Left cardiac atrium (tissue), 4 donors: ENCODE measurements at places on chromosomes 2 and 18.

DNA sequence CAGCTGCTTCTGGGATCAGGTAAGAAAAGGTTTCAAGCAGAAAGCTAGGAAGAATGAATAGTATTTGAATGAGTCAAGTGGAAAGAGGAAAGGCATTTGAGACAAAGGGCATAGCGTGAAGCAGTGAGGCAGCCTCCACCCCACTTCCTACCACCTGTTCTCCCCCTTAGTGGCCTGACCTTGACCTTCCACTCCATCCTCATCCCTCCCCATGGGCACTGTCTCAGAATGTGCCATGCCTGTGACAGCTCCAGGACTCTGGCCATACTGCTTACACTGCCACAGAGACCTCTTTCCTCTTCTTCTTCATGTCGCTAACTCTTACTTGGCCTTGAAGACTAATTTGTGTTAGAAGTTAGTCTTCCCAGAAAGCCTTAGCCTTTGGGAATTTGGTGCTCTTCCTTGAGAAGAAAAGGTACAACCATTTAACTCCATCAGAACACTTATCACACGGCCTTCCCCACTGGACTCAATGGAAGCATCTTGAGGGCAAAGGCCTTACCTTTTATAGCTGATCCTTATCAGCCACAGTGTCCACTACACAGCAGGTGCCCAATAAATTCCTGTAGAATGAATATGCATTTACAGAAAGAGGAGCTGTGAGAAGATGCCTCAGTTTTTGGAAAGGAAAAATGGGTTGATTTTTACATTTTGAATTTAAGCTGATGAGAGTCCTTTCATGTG, 15.2 kb upstream of the NOSTRIN start:
- DNase-seq: no peak

DNA sequence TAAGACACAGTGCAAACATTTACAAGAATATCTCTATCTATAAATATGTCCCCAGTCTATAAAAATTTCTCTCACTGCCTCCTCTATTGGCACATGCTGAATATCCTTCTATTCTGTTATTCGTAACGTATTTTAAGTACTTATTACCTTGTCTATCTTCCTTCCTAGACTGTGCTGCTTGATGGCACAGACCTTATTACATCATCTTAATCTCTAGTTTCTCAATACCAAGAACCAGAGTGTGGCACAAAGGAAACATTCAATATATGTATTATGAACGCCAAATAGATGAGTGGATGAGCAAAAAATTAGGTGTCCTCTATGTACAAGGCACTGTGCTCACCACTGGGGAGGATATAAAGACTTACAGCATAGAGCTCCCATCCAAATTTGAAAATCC, 282.8 kb downstream of the NBAS start:
- DNase-seq: no peak

- no peak for DNase-seq
Measured at GRCh38 chr2:172919732-172920131, 155.9 kb upstream of the MAP3K20 start.

DNA sequence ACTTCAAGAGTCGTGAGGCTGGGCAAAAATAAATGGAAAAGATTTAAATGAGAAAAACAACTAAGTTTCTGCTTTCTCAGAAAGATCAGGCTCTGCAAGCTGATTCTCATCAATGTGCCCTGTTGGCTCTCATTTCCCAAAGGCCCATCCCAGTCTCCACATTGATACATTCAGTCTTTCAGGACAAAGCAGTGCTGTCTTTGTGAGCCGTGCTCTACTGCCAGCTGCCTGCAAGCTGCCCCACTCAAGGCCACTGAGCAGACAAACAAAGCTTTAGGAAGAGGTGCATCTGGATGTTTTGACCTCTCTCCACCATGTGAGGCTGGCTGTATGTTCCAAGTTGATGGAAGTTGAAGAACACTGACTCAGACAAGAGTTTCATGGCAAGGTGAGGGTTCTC, 48.8 kb downstream of the FSHR start:
- no peak for DNase-seq

GRCh38 chr2:11368059-11368572, 23.7 kb upstream of the ROCK2 start:
- peak; percentile 55 for DNase-seq

GRCh38 chr18:78927156-78927555, 52.5 kb upstream of the SALL3 start:
- DNase-seq: no peak

GRCh38 chr2:217703102-217703501, 299.7 kb downstream of the TNS1 start:
- DNase-seq: no peak

- DNase-seq: no peak
Measured at GRCh38 chr18:50644807-50645206, 84.9 kb downstream of the MAPK4 start.

GRCh38 chr18:45724601-45725000, 620 bp downstream of the SLC14A1 start:
- no peak for DNase-seq
